ENCODE measurements at places on chromosomes 5 and 9.

- no peak for DNase-seq
- no peak overlapping the region for H3K4me3 ChIP-seq
- no peak overlapping the region for H3K27ac ChIP-seq
- no peaks in the 10 kb centered on the region for H3K27me3 ChIP-seq
- H3K4me1 ChIP-seq: peaks cover 7% of the 10 kb centered on the region
- H3K36me3 ChIP-seq: no peaks in the 10 kb centered on the region
Measured at GRCh38 chr9:93088656-93089015, 7.4 kb upstream of the CARD19 start.

- no peak overlapping the region for H3K4me3 ChIP-seq
- no peaks in the 10 kb centered on the region for H3K4me1 ChIP-seq
- H3K27ac ChIP-seq: no peak overlapping the region
- no peaks in the 10 kb centered on the region for H3K27me3 ChIP-seq
Measured at GRCh38 chr9:101132801-101133200, 104.3 kb downstream of the PLPPR1 start.

GRCh38 chr5:174287761-174288160, 242.3 kb downstream of the NSG2 start:
- no peaks in the 10 kb centered on the region for H3K27me3 ChIP-seq
- H3K4me3 ChIP-seq: no peak overlapping the region
- H3K36me3 ChIP-seq: no peaks in the 10 kb centered on the region
- no peak for DNase-seq
- no peak overlapping the region for H3K27ac ChIP-seq

GRCh38 chr9:111152614-111153406, 114.5 kb upstream of the LPAR1 start:
- no peak overlapping the region for H3K27ac ChIP-seq
- no peak overlapping the region for H3K4me3 ChIP-seq
- H3K27me3 ChIP-seq: no peaks in the 10 kb centered on the region

- H3K4me3 ChIP-seq: no peak overlapping the region
- no peaks in the 10 kb centered on the region for H3K4me1 ChIP-seq
- DNase-seq: no peak
- H3K27me3 ChIP-seq: no peaks in the 10 kb centered on the region
Measured at GRCh38 chr9:73441890-73442818, 290.5 kb downstream of the ANXA1 start.

DNA sequence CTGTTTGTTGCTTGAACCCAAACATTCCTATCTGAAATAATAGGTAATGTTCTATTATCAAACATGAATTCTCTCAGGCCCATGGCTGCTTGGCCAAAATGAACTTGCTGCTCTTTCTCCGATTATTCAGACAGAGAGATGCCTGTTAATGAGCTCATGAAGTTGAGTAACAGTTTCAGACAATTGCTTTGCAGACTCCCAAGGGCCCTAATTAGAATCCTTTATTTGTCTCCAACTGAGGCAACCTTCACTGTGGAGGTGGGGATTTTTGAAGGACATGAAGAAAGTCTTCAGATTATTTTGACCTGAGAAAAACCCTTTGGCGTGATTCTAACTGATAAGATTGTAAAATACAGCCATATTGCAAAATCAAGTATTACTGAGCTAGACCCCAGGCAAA, 466.7 kb downstream of the NFIB start:
- H3K4me1 ChIP-seq: no peaks in the 10 kb centered on the region
- H3K4me3 ChIP-seq: no peak overlapping the region
- H3K27me3 ChIP-seq: no peaks in the 10 kb centered on the region

DNA sequence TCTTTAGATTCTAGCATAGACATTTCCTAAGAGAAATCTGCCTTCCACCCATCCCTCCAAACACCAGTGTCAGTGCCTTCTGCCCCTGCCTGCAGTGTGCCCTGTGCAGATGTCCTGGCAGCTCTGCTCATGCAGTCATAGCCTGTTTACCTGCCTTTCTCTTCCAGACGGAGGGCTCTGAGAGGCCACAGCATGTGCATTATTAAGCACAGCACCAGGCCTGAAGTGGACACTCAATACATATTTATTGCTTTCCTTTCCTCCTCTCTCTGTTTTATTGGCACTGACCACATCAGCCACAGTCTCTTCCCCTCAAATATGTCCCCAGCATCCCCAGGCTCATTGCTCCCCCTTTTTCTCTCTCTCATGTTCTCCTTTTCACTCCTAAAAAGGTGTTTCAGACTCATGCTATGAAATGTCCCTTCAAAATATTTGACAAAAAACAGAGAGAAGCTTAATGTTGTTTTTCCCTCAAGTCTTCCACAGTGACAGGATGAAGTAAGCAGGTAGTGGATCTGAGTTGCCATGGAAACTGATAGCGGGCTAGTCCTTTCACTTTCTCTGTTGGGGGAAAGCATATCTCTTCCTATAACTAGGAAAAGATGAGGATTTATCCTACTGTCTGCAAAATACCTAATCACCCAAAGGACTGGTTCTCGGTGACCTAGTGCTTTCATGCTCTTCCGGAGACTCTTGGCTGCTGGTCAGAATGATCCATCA, 100.9 kb downstream of the ATP10B start:
- H3K27me3 ChIP-seq: no peaks in the 10 kb centered on the region
- H3K4me1 ChIP-seq: no peaks in the 10 kb centered on the region
- no peak overlapping the region for H3K27ac ChIP-seq
- no peak for DNase-seq
- H3K4me3 ChIP-seq: no peak overlapping the region

- no peaks in the 10 kb centered on the region for H3K27me3 ChIP-seq
- no peaks in the 10 kb centered on the region for H3K36me3 ChIP-seq
- peak; percentile 86 for DNase-seq
- peaks cover 13% of the 10 kb centered on the region for H3K4me1 ChIP-seq
- H3K4me3 ChIP-seq: no peak overlapping the region
- peak overlapping the region; percentile 74 for H3K27ac ChIP-seq
Measured at GRCh38 chr9:109799792-109800191, 19.8 kb downstream of the PALM2AKAP2 start.

- no peak overlapping the region for H3K4me3 ChIP-seq
- H3K27me3 ChIP-seq: no peaks in the 10 kb centered on the region
- H3K36me3 ChIP-seq: no peaks in the 10 kb centered on the region
Measured at GRCh38 chr5:83149671-83150070, 72.3 kb downstream of the XRCC4 start.

DNA sequence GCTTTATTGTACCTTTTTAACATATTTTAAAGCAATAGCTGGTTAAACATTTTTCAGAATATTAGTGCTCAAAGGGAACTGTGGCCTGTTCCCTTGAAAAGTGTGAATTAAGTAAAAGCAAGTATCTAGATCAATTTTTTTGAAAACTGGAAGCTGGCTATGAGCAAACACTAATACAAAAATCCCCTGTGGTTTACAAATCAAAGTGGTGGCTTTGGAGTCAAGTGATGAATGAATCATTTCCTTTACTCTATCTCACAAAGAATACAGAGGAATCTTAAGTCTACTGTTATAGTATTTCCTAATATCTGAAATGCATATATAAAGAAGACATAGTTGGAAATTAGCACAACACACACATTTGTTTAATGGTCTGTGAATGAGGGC, 212.4 kb upstream of the C9orf72 start:
- no peaks in the 10 kb centered on the region for H3K36me3 ChIP-seq
- H3K4me1 ChIP-seq: no peaks in the 10 kb centered on the region
- no peak for DNase-seq
- no peak overlapping the region for H3K4me3 ChIP-seq
- H3K27ac ChIP-seq: no peak overlapping the region

- peaks cover 47% of the 10 kb centered on the region for H3K27me3 ChIP-seq
- no peak for DNase-seq
- no peaks in the 10 kb centered on the region for H3K4me1 ChIP-seq
- H3K27ac ChIP-seq: no peak overlapping the region
- H3K4me3 ChIP-seq: no peak overlapping the region
Measured at GRCh38 chr9:114923918-114924317, 6.5 kb downstream of the TNFSF8 start.

GRCh38 chr9:90365666-90366065, 277.0 kb downstream of the DIRAS2 start:
- no peak for DNase-seq
- H3K4me1 ChIP-seq: no peaks in the 10 kb centered on the region
- no peaks in the 10 kb centered on the region for H3K27me3 ChIP-seq
- H3K36me3 ChIP-seq: no peaks in the 10 kb centered on the region
- no peak overlapping the region for H3K4me3 ChIP-seq
- no peak overlapping the region for H3K27ac ChIP-seq

DNA sequence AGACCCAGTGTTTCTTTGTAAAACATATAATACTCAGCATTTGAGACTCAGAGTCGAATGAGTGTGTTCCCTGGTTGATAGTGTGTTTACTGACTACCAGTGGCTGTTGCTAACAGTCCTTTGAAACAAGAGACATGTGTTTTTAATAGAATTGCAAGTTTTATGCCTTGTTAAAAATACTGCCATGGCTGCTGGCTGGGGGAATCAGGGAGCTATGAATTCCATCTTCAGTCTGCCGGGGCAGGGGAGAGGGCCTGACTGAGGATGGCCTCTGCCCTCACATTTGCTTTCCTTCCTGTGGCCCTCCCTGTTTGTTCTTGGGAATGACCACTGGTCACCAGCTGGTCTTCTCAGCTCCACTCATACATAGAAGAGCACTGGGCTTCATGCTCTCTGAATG, 63.8 kb downstream of the PDZD2 start:
- peaks cover 22% of the 10 kb centered on the region for H3K27me3 ChIP-seq
- H3K27ac ChIP-seq: no peak overlapping the region
- DNase-seq: no peak
- H3K36me3 ChIP-seq: no peaks in the 10 kb centered on the region

DNA sequence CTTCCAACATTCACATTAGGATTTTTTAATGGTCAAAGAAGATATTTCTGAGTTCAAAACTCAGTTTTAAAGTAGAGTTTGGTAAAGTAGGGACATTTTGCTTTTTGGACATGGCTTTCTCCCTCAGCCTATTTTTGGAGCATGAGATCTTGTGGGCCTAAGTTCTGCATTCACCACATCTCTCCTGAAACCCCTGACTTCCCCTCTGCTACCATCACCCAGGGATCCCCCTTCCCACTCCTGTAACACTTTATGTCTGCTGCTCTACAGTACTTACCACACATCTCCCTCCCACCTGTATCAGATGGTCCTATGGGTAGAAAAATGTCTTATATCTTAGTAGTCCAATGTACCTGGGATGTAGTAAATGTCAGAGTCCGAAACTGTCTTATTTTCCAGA, 48.2 kb upstream of the JAK2 start:
- H3K36me3 ChIP-seq: no peaks in the 10 kb centered on the region
- H3K4me1 ChIP-seq: no peaks in the 10 kb centered on the region
- H3K4me3 ChIP-seq: no peak overlapping the region
- no peak for DNase-seq
- no peak overlapping the region for H3K27ac ChIP-seq
- no peaks in the 10 kb centered on the region for H3K27me3 ChIP-seq

GRCh38 chr9:85009251-85009650, 339.7 kb downstream of the NTRK2 start:
- H3K4me3 ChIP-seq: no peak overlapping the region
- H3K27me3 ChIP-seq: no peaks in the 10 kb centered on the region
- H3K4me1 ChIP-seq: no peaks in the 10 kb centered on the region

- no peaks in the 10 kb centered on the region for H3K36me3 ChIP-seq
- no peak overlapping the region for H3K4me3 ChIP-seq
- DNase-seq: peak; percentile 99
- peak overlapping the region; percentile 94 for H3K27ac ChIP-seq
- H3K4me1 ChIP-seq: peaks cover 18% of the 10 kb centered on the region
- H3K27me3 ChIP-seq: no peaks in the 10 kb centered on the region
Measured at GRCh38 chr5:91311697-91312501, 71.2 kb downstream of the ARRDC3 start.

DNA sequence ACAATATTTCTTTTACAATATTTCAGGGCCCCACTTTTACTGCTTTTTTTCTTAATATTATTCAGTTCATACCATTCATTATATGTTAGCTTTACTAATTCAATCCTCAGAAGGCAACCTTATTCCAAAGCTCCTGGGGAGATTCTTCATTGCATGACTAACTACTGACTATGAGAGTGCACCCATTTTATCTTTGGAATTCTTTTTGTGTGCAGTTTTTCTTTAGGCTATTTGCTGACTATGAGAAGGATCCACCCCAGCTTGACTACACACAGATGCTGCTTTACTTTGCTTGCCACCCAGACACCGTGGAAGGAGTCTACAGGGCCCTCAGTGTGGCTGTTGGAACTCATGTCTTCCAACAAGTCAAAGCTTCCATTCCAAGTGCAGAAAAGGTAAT, 56.9 kb upstream of the IL7R start:
- H3K4me3 ChIP-seq: no peak overlapping the region
- H3K36me3 ChIP-seq: no peaks in the 10 kb centered on the region
- no peak overlapping the region for H3K27ac ChIP-seq
- H3K27me3 ChIP-seq: no peaks in the 10 kb centered on the region
- no peak for DNase-seq
- peaks cover 5% of the 10 kb centered on the region for H3K4me1 ChIP-seq

- H3K27me3 ChIP-seq: peaks cover 16% of the 10 kb centered on the region
- H3K36me3 ChIP-seq: no peaks in the 10 kb centered on the region
- no peak for DNase-seq
- peak overlapping the region; percentile 2 for H3K27ac ChIP-seq
- peak overlapping the region; percentile 81 for H3K4me3 ChIP-seq
Measured at GRCh38 chr5:1111241-1111726, 579 bp downstream of the SLC12A7 start.

DNA sequence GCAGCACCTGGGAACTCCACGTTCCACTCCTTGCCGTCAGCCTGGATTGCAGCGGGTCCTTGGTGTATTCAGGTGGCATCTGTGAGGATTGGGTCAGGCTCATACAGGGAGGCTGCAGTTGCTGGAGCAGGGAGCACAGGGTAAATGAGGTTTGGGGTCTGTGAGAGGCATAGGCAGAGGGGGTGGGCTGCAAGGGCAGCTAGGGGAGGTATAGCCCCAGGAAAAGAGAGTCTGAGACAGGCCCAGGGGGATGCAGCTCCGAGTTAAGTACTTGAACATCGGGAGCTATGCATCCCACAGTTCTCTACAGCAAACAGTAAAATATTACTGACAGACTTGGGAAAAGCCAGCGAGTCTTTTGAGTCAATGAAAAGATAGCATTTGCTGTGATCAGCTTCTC, 101.6 kb downstream of the TRIO start:
- no peaks in the 10 kb centered on the region for H3K27me3 ChIP-seq
- H3K36me3 ChIP-seq: peaks cover 15% of the 10 kb centered on the region
- H3K27ac ChIP-seq: 0 out of 2 replicates have a peak overlapping the region, but pooled peaks have one; percentile 0

DNA sequence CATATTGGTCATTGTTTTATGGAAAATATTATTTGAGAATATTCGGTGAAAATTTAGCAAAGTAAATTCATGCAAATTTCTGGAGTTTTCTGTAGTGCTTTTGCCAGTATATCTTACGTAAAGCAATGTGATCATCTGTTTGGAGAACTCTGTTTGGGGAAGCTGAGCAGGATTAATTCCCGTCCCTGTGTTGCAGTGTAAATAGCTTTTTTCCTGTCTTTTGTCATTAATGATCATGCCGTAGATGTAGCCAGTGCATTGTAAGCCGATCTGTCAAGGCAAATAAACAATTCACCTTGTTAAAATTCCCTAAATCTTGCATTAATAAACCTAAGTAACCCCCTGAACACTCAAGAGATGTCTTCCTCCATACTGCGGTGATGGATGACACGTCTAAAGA, 39.2 kb downstream of the PPIC start:
- H3K4me1 ChIP-seq: no peaks in the 10 kb centered on the region
- DNase-seq: no peak
- H3K27ac ChIP-seq: no peak overlapping the region
